ENCODE measurements at places on chromosomes 11 and 22.

DNA sequence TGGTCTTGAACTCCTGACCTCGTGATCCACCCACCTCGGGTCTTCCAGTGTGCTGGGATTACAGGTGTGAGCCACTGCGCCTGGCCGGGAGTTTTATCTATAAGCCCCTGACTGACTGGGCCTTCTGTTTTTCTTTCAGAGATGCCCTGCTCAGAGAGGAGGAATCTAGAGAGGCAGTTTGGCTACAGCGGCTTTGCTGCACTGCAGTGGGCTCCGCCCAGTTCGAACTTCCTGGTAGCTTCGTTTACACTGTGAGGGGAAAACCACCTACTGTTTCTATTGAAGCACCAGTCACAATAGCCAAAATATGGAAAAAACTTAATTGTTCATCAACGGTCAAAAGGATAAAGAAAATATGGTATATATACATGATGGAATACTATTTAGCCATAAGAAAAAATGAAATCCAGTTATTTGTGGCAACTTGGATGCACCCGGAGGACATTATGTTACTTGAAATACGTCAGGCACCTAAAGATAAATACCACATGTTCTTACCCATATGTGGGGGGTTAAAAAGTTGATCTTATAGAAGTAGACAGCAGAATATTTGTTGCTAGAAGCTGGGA is 31.9 kb upstream of the FAM181B start:
- no peak for DNase-seq

DNA sequence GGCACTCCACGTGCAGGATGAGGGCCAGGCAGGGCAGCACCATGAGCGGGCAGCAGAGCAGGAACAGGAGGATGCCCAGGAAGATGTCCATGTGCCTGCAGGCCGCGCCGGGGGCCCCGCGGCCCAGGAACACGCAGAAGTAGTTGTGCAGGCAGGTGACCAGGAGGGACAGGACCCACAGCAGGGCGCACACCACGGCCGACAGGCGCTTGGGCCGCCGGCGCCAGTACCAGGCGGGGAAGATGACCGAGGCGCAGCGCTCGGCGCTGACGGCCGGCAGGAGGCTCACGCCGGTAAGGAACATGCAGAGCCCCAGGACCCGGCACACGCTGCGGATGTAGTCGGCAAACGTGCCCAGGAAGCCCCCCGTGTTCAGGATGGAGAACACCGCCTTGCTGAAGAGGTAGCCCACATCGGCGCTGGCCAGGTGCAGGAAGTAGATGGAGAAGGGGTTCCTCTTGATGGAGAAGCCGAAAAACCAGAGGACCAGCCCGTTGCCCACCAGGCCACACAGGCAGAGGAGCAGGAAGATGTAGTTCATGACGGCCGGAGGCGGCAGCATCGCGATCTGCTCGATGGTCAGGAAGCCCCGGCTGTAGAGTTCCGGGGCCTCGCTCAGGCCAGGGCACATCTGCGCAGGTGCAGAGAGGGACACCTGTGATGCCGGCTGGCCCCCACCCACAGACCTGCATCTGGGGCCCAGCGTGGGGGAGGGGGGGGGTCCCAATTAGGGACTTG is 7.2 kb downstream of the MRGPRF start:
- DNase-seq = no peak

- peak; percentile 32 for DNase-seq
Measured at GRCh38 chr11:107457205-107457557, 444 bp downstream of the CWF19L2 start.

DNA sequence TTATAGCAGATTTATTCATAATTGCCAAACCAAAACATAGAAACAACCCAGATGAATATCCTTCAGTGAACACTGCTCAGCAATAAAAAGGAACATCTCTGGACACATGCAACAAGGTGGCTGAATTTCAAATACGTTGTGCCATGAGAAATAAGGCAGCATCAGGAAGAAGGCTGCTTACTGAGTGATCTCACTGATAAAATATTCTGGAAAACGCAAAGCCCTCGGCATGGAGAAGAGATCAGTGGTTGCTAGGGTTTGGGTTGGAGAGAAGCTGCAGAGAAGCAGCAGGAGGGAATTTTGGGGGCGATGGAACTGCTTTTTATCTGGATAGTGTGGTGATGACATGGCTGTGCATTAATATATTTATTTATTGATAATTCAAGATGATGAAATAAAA is 11.0 kb upstream of the SHANK2 start:
- DNase-seq = peak; percentile 18

GRCh38 chr22:20805972-20806471 is 32.1 kb downstream of the SERPIND1 start:
- peak; percentile 44 for DNase-seq

DNA sequence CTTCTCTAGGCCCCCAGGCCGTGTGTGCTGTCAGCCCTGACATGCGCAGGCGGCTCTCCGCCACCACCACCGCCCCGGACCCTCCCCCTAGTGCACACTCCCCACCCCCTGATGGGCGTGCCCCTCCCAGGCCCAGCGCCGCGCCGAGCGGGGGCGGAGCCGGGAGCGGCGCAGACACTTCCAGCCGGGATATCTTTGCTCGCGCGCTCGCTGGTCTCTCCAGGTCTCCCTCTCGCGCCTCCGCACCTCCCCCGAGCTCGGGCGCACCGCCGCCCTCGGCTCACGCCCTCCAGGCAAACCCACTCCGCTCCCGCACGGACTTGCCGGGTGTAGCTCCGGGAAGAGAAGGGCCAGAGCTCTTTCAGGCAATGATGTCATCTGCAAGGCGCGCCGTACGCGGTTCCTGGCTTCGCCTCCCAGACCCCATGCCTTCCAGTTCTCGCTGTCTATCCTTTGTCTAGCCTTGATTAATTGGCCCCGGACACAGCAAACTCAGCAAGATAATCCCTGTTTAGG is at the start of gene SCN3B:
SCN3B (minus strand) TSS at position 59 of the 516 bp plus-strand sequence. CDS start 823 bp downstream, outside the sequence.
- DNase-seq = peak; percentile 61

DNA sequence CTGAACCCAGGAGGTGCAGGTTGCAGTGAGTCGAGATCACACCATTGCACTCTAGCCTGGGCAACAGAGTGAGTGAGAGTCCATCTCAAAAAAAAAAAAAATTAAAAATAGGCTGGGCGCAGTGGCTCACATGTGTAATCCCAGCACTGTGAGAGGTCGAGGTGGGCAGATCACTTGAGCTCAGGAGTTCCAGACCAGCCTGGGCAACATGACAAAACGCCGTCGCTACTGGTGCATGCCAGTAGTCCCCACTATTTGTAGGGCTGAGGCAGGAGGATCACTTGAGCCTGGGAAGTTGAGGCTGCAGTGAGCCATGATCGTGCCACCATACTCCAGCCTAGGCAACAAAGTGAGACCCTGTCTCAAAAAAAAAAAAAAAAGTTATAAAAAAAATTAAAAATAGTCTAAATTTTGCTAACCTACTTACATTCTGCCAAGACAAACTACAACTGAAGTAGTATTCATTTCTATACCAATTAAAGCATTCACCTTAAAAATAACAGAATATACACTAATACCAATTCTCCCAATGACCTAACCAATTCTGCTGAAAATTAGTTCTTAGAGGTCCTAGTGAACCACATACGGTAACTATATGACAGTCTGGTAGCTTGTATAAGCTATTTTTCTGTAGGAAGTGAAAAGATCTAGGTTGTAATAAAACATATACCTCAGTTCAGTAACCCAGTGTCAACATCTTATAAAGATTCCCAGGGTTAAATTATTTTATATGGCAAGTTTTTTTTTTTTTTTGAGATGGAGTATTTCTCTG is 7.1 kb downstream of the DDX6 start:
- DNase-seq = no peak

GRCh38 chr11:22656130-22656529 is 10.3 kb upstream of the GAS2 start:
- peak; percentile 70 for DNase-seq

DNA sequence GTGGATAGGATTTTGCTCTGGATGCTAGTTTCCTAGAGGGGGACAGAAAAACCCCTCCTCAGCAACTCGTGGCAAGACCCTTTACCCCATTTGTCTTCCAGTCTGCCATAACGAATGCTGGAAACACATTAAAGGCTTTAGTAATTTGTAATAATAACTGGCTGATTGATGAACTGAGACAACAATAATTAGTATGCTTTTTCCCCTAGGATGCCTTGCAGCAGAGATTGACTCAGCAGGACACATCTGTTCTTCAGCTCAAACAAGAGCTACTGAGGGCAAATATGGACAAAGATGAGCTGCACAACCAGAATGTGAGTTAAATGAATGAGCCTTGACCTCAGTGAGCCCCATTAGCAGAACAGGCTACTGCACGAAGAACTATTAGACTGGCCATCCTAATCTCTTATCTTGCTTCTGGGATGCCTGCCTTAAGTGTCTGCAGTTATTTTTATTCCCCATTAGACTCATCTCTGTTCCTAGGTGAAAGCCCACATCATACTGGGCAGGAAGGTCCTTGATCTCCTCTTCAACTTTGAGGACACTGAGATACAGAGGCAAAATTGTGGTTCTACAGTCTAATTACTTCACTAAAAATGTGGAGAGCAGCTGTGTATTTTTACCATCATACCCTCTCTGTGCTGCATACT is 32.9 kb upstream of the DLAT start:
- no peak for DNase-seq

DNA sequence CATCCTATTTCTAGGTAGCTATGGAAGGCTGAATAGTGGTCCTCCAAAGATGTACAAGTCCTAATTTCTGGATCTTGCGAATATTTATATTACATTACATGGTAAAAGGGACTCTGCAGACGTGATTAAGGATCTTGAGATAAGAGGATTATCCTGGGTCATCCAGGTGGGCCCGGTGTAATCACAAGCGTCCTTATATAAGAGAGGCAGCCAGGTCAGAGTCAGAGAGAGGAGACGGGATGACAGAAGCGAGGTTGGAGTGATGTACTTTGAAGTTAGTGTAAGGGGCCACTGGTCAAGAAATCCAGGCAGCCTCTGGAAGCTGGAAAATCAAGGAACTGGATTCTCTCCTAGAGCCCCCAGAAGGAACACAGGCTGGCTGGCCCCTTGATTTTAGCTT is 70.1 kb upstream of the MYOD1 start:
- no peak for DNase-seq

DNA sequence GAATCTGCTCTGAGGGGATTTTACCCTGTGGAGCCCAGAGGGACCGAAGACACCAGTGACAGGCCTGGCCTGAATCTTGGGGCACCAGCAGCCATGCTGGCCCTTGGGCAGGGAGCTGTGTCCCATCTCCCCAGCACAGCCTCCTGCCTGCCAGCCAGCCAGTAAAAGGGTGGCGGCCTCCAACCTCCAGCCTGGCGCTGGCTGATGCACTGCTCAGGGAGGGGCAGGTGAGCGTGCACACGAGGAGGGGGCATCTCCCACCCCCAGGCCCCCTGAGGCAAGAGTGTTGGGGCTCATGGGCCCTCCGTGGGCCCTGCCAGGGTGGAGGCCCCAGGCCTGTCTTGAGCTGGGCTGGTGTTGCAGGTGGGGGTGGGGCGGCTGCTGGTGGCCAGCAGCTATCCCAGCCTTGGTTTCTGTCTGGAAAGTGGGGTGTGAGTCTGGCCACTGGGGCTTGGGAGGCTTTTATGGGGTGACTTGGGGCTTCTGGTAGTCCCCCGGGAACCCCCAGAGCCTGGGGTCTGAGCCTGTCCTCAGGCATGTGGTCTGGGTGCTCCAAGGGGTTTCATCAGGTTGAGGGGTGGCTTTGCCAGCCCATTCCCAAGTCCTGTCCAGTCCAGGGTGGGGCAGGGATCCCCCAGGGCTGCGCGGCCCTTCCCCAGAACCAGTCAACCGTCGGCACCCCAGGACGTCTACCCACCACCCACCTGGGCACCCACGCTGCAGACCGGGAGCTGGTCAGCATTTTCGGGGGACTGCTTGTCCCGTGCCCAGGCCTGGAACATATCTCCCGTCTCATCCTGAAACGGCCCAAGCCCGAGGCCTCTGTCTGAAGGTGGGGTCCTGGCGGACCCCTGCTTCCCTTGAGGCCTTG is 17.8 kb downstream of the TSPAN4 start:
- DNase-seq = no peak

- DNase-seq = no peak
Measured at GRCh38 chr11:70147668-70148067, 55.4 kb upstream of the FADD start.

DNA sequence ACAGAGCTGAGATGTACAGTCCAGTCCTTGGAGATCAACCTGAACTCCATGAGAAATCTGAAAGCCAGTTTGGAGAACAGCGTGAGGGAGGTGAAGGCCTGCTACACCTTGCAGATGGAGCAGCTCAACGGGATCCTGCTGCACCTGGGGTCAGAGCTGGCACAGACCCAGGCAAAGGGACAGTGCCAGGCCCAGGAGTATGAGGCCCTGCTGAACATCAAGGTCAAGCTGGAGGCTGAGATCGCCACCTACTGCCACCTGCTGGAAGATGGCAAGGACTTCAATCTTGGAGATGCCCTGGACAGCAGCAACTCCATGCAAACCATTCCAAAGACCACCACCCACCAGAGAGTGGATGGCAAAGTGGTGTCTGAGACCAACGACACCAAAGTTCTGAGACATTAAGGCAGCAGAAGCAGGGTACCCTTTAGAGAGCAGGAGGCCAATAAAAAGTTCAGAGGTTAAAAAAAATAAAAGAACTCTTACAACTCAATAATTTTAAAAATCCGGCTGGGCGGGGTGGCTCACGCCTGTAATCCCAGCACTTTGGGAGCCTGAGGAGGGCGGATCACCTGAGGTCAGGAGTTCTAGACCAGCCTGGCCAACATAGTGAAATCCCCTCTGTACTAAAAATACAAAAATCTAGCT is 69.9 kb upstream of the RTL6 start:
- DNase-seq = peak; percentile 50

DNA sequence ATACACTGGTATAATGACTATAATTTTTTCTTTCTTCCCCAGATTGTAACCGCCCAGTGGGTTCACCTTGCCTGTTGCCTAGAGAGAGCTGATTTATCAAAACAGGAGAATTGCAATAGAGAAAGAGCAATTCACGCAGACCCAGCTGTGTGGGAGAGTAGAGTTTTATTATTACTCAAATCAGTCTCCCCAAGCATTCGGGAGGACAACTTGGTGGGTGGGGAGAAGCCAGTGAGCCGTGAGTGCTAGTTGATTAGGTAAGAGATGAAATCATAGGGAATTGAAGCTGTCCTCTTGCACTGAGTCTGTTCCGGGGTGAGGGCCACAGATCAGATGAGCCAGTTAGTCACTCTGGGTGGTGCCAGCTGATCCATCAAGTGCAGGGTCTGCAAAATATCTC is 73.2 kb downstream of the SLC35F2 start:
- no peak for DNase-seq
